ENCODE measurements at places on chromosomes 13 and 19.

GRCh38 chr19:30760014-30760413, 387.8 kb downstream of the ZNF536 start:
- DNase-seq: no peak

GRCh38 chr19:47458672-47459071, 13.0 kb downstream of the SLC8A2 start:
- no peak for DNase-seq

- DNase-seq: no peak
Measured at GRCh38 chr19:8584965-8585893, 8.0 kb upstream of the MYO1F start.

GRCh38 chr13:27599845-27600553, 20.3 kb downstream of the LNX2 start:
- peak; percentile 82 for DNase-seq

DNA sequence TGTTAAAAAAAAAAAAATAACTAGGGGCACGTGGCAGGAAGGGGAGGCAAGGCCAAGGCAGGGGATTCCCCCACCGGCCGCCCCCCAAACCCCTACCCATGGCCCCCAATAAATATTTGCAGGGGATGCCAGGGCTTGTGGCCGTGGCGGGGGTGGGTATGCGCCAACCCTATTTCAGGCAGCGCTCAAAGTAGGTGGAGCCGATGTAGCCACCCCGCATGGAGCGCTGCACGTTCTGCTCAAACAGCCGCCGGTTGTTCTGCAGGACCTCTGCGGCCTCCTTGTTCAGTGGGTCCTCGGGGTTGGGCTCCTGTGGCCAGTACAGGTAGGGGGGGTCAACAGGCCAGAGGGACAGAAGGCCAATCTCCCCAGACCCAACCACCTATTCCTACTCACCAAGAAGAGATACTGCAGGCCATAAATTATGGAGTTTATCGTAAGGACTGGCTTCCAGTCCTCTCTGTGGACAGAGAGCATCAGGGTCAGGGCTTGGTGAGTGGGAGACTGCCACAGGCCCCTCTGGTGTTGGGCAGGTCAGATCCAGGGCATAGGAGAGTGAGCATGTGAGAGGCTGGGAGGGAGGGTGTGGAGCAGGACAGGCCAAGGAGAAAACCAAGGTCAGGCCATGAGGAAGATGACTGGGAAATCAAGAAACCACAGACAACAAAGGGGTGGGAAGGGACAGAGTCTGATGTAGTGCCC, 1.2 kb upstream of the CHMP2A start:
- DNase-seq: no peak

- DNase-seq: no peak
Measured at GRCh38 chr13:50468849-50469669, 374.4 kb downstream of the DLEU7 start.

GRCh38 chr13:45328661-45329111, 12.3 kb downstream of the TPT1 start:
- DNase-seq: peak; percentile 88

DNA sequence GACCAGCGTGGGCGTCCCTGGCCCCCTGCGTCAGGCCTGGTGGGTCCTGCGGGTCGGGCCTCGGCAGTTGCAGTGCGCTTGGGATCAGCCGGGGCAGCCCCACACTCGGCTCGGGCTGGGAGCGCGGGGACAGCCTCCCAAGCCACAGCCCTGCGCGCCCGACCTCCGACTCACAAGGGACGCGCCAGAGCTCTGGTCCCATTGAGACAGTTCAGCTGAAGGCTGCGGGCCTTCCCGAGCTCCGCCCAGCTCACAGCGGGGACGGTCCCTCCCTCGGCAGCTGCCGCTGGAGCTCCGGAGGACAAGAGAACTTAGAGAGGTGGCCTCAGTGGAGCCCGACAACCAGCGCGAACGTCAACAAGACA, 45.7 kb upstream of the ZNF730 start:
- no peak for DNase-seq

- DNase-seq: peak; percentile 54
Measured at GRCh38 chr13:99124794-99125316, 75.8 kb upstream of the UBAC2 start.

DNA sequence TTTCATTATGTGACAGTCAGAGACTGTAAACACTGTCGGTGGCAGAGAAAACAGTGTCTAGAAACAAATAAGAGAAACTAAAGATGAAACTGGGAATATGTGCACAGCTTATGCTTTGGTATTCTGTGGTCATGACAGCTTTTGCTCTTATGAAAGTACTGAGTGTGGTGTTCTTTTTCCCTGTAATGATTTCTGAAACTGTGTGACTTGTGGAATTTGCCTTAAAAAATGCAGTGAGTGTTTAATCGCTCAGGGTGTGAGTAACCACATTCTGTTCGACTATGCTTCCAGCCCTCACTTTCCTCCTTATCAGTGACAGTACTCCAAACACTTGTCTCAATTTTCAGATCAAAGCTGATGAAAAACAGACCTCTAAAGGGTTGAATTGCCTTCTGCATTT, 66.9 kb upstream of the DIAPH3 start:
- peak; percentile 34 for DNase-seq

DNA sequence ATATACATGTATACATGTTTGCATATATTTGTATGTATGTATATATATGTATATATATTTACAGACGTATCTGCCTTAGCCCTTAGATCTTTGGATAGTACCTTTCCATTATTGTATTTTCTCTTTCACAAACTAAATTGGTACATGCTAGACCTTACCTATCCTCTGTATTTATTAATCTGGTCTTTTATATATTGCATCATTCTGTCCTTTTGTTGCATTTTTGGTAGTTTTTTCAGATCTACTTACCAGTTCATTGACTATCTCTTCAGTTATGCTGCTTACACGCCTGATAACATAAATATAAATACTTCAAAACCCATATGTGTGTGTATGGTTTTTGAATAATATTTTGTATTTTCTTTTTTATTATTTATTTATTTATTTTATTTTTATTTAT, 11.7 kb downstream of the ZNF613 start:
- DNase-seq: no peak

DNA sequence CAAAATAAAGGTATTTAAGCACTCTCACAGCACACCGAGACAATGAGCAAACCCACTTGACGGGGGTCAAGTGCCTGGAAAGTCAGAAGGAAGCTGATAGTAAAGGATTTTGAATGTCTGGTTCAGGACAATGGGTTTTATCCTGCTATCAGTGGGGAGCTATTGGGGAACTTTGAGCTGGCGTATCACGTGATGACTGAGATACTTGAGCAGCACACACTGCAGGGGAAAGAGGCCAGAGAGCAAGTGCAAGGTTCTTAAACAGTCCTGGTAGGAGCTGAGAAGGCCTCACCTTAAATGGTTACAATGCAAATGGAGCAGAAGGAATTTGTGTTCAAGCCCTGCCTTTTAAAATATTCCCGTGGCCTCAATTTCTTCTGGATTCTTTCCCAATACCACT, 225.3 kb downstream of the LACC1 start:
- DNase-seq: no peak

- no peak for DNase-seq
Measured at GRCh38 chr13:69109891-69110525, 997.6 kb upstream of the ATXN8OS start.

All from AG10803 (cell line).